Upper lobe of right lung (tissue), 1 donor: ENCODE measurements at places on chromosomes 5 and 9. TPM values are rescaled to one million over a fixed set of nuclear protein-coding genes. Genes with fewer than 3 reads are reported as not detected.

DNA sequence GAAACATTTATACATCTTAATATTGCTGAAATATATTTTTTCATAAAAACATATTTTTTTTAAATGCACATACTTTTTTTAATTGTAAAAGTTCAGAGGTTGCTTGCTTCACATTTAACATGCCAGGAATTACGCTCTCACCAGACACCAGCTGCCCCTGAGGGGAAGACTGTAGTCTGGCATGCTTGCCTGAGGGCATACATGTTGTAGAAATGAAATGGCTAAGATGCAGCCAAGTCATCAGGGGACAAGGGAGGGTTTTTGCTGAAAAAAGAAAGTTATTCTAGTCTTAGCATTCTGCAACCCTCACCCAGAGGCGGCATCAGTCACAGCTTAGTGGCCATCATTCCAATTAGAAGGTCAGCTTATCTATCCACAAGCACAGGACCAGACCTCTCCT lies 426.7 kb upstream of the FTMT start:
- no peak for DNase-seq
- no peak overlapping the region for H3K4me3 ChIP-seq
- no peak overlapping the region for H3K27ac ChIP-seq
- no peaks in the 10 kb centered on the region for H3K36me3 ChIP-seq

- no peaks in the 10 kb centered on the region for H3K4me1 ChIP-seq
- no peaks in the 10 kb centered on the region for H3K36me3 ChIP-seq
- H3K27me3 ChIP-seq = no peaks in the 10 kb centered on the region
- no peak overlapping the region for H3K27ac ChIP-seq
- no peak for DNase-seq
Observed at GRCh38 chr5:42642006-42642405, 114.6 kb upstream of the CCDC152 start.

PCDHB11 gene
- total RNA-seq = 2.0 TPM

- no peaks in the 10 kb centered on the region for H3K27me3 ChIP-seq
- no peak overlapping the region for H3K4me3 ChIP-seq
- H3K27ac ChIP-seq = peak overlapping the region; percentile 65
- peaks cover 37% of the 10 kb centered on the region for H3K4me1 ChIP-seq
- DNase-seq = peak; percentile 94
- no peaks in the 10 kb centered on the region for H3K36me3 ChIP-seq
Observed at GRCh38 chr5:160269017-160269416, 39.7 kb downstream of the FABP6 start.

- no peak overlapping the region for H3K4me3 ChIP-seq
- no peak for DNase-seq
- no peaks in the 10 kb centered on the region for H3K27me3 ChIP-seq
- no peak overlapping the region for H3K27ac ChIP-seq
Observed at GRCh38 chr9:125674981-125675973, 31.7 kb downstream of the MAPKAP1 start.

PCDHB8 gene
- total RNA-seq = 2.4 TPM

DNA sequence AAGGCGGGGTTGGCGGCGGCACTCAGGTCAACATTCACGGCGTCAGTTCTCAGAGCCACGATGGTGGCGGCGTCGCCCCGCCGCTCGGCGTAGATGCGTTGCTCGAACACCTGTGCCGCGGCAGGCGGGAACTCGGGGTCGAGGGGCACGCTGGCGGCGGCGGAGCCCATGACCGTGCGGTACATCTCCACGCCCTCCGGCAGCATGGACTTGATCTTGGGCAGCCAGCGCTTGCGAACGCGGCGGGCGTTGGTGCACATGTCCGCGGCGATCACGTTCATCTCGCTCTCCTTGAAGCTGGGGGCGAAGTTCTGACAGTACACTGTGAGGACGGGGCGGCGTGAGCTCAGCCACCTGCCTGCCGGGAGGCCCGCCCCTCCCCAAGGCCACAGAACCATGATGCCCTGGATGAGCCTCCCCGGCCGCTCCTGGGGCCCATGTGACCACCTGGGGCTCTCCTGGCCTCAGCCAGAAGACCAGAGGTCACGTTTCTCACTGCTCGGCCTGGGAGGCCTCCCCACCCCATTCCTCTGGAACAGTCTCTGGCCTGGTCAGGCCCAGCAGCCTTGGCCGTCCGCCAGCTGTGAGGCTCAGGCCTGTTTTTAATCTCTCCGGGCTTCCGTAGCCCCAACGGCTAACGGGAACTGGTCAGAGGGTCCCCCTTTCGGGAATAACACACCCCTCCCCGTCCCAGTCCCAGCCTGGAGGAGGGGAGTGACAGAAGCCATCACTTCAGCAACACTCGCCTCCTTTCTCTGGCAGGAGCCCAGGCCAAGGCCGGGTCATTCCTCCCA lies 50.7 kb upstream of the UBAC1 start:
- peaks cover 26% of the 10 kb centered on the region for H3K36me3 ChIP-seq
- peak; percentile 81 for DNase-seq

DNA sequence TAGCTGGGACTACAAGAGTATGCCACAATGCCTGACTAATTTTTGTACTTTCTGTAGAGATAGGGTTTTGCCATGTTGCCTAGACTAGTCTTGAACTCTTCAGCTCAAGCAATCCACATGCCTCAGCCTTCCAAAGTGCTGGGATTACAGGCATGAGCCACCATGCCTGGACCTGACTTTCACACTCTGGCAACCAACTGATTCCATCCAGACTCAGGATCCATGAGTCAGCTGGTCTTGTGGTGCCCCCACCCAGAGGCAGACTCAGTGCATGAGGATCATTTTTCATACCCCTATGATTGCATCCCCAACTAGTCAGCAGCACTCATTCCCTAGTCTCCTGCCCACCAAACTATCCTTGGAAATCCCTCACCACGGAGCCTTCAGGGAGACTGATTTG lies 375.9 kb downstream of the ANXA1 start:
- H3K27ac ChIP-seq = no peak overlapping the region
- no peaks in the 10 kb centered on the region for H3K4me1 ChIP-seq
- H3K36me3 ChIP-seq = no peaks in the 10 kb centered on the region
- no peaks in the 10 kb centered on the region for H3K27me3 ChIP-seq
